ENCODE measurements at places on chromosomes 2 and 18. TPM values are rescaled to one million over a fixed set of nuclear protein-coding genes. Genes with fewer than 3 reads are reported as not detected.

HK2 gene
- total RNA-seq, result 9.4 TPM

GRP gene
- not detected for total RNA-seq

CHRND gene
- not detected for total RNA-seq

RBKS gene
- total RNA-seq, result 1.6 TPM

AKAIN1 gene
- total RNA-seq, result not detected

MROH2A gene
- not detected for total RNA-seq

CYP27C1 gene
- total RNA-seq, result 1.9 TPM

INO80D gene
- 14.2 TPM for total RNA-seq

TMEM131 gene
- 28.4 TPM for total RNA-seq

TYMS gene
- total RNA-seq, result 37.0 TPM

DHRS9 gene
- total RNA-seq, result not detected

PLEKHH2 gene
- 5.7 TPM for total RNA-seq

SATB2 gene
- total RNA-seq, result 5.0 TPM

PRKRA gene
- total RNA-seq, result 23.6 TPM

SLC5A7 gene
- total RNA-seq, result not detected

SH3YL1 gene
- 14.6 TPM for total RNA-seq

CCDC195 gene
- total RNA-seq, result not detected

ABCG8 gene
- total RNA-seq, result not detected

All from glomerular endothelial cell (primary cell).